ENCODE measurements at places on chromosomes 3 and 15.

DNA sequence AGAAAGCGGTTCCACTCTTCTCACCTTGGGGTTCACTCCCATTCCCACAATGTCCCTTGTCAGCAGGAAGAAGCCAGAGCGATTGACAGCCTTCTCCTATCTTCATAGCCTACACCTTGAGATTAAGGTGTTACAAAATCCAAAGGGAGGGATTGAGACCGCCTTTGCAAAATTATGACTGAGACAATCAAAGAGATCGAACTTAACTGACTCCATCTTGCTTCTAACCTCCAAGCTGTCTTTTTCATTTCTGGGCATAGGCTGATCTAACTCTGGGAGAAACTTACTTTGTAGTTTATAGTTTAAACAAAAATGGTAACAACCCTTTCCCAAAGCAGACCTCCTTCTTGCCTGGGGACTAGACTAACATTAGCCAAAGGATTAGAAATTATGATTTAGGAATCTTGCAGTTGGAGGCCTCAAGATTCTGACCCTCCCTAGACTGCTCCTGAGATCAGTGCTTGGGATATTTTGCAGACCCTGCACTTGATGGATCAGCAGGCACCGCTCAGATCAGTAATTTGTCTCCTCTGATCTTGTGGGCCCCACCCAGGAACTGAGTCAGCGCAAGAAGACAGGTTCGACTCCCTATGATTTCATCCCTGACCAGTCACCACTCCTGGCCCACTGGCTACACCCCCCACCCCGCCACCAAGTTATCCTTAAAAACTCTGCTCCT, 40.0 kb downstream of the PAQR5 start:
- DNase-seq: no peak

- no peak for DNase-seq
Measured at GRCh38 chr3:38397320-38397719, 50.7 kb downstream of the XYLB start.

- no peak for DNase-seq
Measured at GRCh38 chr3:42264399-42265058, 1.5 kb downstream of the CCK start.

DNA sequence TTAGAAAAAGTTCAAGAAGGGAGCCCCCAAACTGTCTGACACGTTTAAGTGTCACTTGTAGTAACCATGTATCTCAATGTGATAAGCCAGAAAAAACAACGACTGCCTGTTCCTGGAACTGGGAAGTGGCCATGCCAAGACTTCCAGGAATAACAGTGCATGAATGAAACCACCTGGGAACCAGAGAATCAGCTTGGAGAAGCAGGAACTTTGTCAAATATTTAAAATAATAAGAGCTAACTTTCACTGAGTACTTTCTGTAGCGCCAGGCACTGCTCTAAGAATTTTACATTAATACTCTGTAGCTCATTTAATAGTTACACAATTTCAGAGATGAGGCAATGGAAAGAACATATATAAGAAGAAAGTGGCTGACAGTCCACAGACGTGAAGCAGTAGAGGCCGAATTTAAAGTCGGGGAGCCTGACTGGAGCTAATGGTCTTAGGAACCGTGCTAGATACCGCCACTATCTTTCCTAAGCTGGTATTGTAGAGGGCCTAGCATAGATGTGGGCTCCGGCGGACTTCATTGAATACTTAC, 876 bp downstream of the PLSCR1 start:
- peak; percentile 16 for DNase-seq

GRCh38 chr3:155497930-155498647, 204.6 kb upstream of the STRIT1 start:
- no peak for DNase-seq

DNA sequence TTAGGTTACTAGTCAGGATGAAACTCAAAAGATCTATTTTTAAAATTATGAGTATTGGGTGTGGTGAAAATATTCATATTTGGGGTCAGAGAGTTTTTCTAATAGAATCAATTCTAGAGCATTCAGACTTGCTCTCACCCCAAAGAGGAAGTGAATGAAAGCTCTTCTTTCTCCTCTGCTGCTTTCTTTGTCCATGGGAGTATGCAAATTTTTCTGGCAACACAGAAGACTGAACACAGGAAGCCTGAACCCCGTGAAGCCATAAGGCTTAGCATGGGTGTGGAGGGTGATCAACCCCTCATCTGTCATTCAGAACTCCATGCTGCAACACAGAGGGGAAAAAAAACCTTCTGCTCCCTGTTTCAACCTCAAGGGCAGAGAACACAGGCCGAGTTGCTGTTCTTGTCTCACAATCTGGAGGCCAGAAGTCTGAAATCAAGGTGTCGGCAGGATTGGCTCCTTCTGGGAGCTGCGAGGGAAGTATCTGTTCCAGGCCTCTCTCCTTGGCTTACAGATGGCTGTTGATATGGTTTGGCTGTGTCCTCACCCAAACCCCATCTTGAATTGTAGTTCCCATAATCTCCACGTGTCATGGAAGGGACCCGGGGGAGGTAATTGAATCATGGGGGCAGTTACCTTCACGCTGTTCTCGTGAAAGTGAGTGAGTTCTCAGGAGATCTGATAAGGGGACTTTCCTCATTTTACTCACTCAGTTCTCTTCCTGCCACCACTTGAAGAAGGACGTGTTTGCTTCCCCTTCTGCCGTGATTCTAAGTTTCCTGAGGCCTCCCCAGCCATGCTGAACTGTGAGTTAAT, 33.7 kb upstream of the CD47 start:
- DNase-seq: peak; percentile 84

GRCh38 chr15:93146196-93146595, 57.2 kb upstream of the RGMA start:
- DNase-seq: no peak

- no peak for DNase-seq
Measured at GRCh38 chr3:48532271-48532976, 24.2 kb downstream of the PFKFB4 start.

- DNase-seq: peak; percentile 54
Measured at GRCh38 chr15:60720493-60721256, 241.7 kb upstream of the ICE2 start.

DNA sequence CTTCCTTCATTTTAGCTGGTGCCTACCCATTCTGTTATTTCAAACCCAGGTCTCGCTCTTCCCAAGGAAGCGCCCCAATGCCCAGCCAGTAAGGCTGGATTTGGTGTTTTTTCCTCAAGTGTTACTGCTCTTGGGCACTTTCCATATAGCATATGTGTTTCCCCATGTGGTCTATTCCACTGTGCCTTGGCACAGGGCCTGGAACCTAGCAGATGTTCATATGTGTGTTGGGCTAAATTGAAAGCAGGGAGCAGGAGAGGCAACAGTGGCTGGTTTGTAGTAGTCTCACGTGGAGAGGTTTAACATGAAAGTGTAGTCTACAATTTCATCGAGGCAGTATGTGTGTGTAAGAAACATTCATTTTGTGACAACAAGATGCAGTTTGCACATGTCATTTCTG, 48.2 kb upstream of the TEX264 start:
- DNase-seq: no peak

GRCh38 chr3:36649125-36649524, 115.2 kb downstream of the DCLK3 start:
- no peak for DNase-seq

GRCh38 chr3:71055257-71056001, 528.1 kb downstream of the FOXP1 start:
- DNase-seq: no peak

DNA sequence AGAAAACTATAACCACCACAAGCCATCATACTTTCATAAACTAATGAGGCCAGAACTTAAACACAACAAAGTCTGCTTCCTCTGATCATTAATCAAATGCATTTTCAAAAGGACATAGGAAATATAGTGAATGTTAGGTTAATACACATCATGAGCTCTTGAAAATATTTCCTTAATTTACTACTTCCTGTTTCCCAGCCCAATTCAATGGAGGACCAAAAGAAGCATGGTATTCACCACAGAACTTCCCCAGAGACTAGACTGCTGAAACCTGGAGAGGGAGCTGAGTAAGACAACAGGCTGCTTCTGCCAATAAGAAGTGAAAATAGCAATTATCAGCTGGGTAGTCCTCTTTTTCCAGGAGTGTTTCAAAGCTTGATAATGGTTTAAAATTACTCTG, 250.3 kb downstream of the ULK4 start:
- DNase-seq: no peak

GRCh38 chr3:188097791-188098190, 56.2 kb upstream of the LPP start:
- no peak for DNase-seq

GRCh38 chr3:140386357-140387100, 291.3 kb upstream of the TRIM42 start:
- no peak for DNase-seq

- DNase-seq: no peak
Measured at GRCh38 chr15:42233107-42233506, 25.0 kb upstream of the VPS39 start.

DNA sequence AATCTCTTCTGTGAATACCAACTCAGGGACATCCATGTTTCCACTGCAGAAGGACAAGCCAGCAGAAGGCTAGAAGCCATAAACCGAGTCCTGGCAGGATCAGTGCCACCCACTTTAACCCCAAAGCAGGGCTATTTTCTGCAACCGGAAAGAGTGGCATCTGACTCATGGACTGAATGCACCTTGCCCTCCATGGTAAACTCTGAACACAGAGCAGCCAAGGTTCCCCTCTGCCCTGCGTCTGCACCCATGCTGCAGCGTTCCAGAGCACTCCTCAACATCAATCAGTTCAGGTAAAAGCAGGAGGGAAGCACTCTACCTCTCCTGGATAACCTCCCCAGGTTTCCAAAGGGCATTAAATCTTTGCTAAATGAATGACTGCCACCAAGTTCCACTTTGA, 801 bp upstream of the NGRN start:
- peak; percentile 38 for DNase-seq

DNA sequence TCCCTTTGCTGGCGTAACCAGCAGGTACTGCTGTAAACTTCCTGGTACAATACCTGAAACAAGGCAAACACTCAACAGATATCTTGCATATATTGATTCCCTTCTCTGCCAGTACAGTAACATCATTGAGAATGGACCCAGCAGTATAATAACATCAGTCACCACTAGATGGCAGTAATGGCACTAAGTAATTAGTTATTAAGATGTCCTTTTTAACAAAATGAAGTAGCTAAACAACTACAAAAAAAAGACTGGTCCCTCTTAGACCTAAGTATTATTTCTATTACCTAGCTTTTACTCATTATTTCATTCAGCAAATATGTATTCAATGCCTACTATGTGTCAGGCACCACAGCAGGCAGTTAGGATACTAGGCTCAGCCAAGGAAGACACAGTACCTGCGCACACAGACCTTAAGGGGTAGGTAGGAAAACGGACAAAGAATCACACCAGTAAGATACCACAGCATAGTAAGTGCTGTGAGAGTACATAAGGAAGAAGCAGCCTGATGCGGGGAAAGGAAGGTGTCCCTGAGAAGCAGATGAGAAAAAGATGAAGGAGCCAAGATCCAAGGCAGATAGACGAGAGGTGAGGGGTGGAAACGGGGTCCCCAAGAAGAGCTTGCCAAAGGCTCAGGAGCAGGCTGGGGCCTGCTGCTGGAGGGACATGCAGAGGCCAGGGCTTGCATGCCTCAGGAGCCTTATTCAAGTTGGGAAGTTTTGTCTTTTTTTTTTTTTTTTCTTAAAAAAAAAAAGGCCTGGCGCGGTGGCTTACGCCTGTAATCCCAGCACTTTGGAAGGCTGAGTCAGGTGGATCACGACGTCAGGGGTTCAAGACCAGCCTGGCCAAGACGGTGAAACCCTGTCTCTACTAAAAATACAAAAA, 102.7 kb upstream of the CHD2 start:
- DNase-seq: peak; percentile 85

Measured in CD4-positive, alpha-beta T cell treated with Interleukin-10 for 1 hour (primary cell).